ENCODE measurements at places on chromosomes 13 and 19.
A peak's percentile ranks its signal among the peaks of the same experiment; 100 is the strongest.

DNA sequence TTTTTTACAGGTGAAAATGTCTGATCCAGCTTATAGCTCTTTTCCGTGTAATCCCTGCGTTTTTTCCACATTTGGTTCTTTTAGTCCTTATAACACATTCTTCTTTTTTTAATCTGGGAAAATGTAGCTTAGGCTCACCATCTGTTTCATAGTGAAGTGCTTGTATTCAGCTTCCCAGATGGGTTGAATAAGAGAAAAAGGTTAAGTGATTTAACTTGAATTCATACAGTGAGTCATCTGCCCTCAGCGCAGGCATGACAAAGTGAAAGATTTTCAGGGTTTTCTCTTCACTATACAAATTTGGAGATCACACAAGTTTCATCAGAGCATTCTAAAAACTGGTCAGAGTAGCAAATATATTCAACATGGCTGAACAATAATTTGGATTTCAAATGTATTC, 224.8 kb downstream of the SPRY2 start:
- no peak for DNase-seq

- peak; percentile 26 for DNase-seq
These were observed 33.8 kb downstream of the COL4A2 start for GRCh38 chr13:110340812-110341444.

GRCh38 chr19:30222992-30223865, 149.0 kb upstream of the ZNF536 start:
- no peak for DNase-seq

DNA sequence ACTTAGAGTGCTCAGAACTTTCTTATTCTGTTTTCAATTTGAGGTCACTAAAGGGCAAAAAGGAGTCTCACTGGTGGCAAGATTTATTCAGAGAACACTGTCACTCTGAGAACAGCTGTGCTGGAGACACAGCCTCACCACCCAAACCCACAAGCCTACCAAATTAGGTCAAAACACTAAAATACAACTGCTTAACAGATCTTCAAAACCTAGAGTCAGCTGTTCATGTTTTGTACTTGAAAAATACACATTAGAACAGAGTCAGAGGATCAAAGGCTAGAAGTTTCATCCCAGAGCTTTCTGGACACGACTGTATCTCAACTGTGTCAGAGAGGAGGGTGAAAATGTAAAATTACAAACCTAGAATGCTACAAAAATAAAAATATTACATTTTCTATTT, 89.3 kb downstream of the MIPEP start:
- DNase-seq = peak; percentile 31

DNA sequence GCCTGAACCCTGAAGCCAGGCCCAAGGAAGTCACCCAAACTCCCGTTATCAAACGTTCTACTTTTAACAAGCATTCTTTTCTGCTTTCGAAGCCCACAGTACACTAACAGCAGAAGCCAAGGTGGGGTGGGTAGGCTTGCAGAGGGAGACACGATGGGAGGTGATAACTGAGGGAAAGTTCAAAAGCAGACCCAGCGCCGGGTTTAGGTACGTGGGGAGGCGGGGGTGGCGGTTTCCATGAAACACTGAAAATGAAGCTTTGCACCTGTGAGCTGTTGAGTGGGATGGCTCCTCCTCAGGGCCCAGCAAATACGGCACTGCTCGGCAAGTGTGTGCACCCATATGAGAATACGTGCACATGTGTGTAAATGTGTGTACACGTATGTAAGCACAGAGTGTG, 49.8 kb downstream of the KLF2 start:
- peak; percentile 25 for DNase-seq

GRCh38 chr13:83057119-83057518, 825.2 kb downstream of the SLITRK1 start:
- DNase-seq = no peak

- DNase-seq = no peak
These were observed 127.8 kb downstream of the CRYL1 start for GRCh38 chr13:20397896-20398295.

- DNase-seq = no peak
These were observed 28.2 kb downstream of the LAIR2 start for GRCh38 chr19:54530866-54531265.

DNA sequence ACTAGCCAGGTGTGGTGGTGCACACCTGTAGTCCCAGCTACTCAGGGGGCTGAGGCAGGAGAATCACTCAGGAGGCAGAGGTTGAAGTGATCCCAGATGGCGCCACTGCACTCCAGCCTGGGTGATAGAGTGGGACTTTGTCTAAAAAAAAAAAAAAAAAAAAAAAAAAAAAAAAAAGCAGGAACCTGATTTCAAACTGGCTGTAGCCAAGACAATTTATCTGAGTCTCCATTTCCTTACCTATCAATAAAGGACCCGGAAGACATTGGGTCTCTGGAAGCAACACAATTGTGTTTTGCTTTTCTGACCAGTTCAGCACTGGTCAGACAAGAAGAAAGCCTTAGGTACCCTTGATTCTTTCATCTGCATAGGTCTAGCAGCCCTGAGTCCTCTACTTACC, 491.0 kb downstream of the TBC1D4 start:
- DNase-seq = no peak

GRCh38 chr19:56137405-56137804, 3.7 kb upstream of the ZNF444 start:
- DNase-seq = no peak

DNA sequence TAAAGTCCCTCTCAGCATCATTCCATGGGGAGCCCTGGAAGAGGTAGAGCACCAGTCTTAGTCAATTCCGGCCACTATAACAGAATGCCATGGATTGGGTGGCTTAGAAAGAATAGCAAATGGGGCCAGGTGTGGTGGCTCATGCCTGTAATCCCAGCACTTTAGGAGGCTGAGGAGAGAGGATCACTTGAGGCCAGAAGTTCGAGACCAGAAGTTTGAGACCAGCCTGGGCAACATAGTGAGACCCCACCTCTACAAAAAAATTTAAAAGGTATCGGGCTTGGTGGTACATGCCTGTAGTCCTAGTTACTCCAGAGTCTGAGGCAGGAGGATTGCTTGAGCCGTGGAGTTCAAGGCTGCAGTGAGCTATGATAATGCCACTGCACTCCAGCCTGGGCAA, 25.0 kb upstream of the SIN3B start:
- DNase-seq = no peak

DNA sequence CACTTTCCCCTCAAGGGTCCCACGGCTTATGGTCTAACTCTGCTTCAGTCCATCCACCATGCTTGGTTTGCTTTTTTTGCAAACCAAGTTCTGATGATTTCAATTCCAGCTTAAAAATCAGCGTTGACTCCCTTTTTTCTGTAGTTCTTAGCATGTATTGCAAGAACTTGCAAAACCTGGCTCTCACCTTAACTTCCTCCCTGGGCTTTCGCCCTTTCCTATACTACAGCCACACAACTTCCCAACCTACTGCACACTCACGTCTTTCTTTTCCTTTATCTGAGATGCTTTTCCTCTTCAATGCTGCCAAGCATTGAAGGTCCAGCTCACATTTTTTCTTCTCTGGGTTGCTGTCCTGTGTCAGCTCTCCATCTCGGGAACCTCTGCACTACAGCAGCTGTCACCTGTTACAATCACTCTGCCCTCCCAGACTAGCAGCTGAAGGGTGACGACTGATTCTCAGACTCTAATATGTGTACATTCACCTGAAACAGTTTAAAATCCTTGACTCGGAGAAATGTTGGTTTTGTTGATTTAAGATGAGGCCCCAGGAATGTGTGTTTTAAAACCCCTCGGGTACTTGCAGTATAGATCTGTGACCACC, 143.7 kb downstream of the FREM2 start:
- DNase-seq = no peak

GRCh38 chr13:94121686-94122085, 357.8 kb downstream of the DCT start:
- DNase-seq = no peak

Data from CD4-positive, alpha-beta T cell treated with Interleukin-2 at 100 ng/mL for 4 hours (primary cell).